RWPE1 (cell line): ENCODE measurements at places on chromosomes 11 and 22.

DNA sequence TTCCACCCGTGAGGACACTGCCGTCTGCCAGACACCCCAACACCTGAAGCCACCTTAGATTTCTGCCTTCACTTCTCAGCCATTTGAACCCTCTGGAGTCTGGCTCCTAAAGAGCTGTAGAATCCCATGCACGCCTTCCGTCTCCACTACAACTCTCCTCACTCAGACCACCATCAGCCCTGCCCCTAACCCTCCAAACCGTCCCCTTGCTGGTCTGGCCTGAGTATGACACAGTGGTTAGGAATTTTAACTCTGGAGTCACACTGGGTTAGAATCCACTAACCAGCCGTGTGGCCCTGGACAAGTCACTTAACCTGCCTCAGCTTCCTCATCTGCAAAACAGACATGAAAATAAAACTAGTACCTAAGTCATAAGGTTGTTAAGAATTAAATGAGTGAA is 3.0 kb downstream of the CNIH2 start:
- DNase-seq = no peak

- no peak for DNase-seq
Observed at GRCh38 chr11:87391496-87391895, 353.8 kb downstream of the TMEM135 start.

GRCh38 chr11:15779518-15779917 is 576.8 kb downstream of the SOX6 start:
- DNase-seq = no peak

- DNase-seq = no peak
Observed at GRCh38 chr22:18085188-18085587, 7.4 kb downstream of the PEX26 start.

DNA sequence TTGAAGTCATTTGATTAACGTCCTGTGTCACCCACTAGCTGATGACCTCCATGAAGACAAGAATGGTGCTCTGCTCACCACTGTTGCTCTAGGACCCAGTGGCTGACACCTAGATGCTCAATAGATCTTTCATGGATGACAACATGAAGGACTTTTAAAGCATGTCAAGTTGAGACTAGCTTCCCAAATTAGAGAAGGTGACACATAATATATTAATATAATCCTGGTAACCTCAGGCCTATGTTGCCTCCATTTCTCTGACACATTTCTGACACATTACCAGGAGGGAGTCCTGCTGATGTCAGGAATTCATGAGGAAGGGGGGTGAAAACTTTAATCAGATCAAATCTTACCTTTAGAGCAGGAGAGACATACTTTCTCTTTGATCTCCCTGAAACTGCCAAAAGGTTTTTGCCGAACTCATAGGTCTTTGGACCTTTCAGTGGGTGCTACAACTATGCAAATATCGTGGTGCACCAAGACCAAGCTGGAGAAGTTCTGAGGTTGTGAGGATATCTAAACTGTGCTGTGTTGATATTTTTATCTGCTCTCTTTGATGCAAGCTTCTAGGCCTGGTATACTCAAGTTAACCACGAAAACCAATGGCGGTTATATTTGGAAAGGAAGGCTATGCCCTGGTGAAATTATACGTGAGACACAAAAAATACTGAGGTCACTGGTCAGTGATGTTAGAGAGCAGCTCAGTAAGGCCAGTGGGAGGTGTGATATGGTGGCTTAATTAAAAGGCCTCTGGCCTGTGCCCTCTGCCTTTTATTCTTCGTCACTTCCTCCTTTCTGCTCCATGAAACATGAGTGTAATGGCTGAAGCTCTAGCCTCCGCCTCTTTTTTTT is 13.2 kb upstream of the AMPD3 start:
- no peak for DNase-seq

DNA sequence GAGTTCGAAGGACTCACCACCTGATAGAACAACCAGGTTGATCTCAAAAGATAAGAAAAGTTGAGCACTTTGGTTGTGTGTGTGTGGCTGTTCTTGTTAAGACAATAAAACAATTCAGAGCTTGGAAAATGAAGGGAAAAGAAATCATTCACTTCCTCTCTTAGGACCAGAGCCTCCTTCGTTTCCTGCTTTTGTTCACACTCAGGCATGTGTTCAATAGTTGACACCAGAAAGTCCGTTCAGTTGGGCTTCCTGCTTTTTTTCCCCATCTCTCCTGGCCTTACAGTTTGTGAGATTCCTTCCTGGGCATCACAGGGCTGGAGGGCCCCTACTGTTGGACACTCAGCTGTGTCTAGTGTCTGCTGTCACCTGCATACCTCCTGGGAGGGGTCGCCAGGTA is 48.0 kb downstream of the TSPAN18 start:
- DNase-seq = no peak

DNA sequence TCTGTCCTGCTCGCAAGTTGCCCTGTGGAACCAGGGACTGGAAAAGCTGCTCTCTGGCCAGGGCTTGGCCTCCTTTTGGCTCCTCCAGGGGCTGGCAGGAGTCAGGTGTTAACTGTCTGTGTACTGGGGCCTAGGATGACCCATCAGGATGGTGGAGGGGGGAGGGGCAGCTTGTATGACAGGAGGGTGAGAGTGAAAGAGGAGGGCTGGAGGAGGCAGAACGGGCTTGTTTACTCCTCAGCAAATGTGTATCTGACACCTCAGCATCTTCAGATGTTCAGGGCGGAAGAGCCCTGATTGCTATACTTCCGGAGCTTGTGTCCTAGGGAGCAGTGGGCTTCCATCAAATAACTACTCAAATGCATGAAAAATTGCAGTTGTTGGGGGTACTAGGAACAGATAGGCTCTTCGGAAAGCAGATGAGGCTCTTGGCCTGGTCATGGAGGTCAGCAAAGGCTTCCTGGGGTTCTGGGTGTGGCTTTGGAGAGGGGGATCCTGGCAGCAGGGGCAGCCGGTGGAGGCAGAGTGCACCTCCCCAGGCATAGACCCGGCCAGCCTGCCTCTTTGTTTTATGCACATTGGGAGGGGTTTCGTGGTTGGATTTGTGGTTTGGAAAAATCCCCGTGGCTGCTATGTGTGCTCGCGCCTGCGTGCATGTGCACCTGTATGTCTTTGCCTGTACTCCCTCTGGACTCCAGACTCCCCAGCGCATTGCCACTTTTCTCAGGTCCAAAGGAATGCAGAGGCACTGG is 31.2 kb downstream of the CD82 start:
- DNase-seq = no peak

DNA sequence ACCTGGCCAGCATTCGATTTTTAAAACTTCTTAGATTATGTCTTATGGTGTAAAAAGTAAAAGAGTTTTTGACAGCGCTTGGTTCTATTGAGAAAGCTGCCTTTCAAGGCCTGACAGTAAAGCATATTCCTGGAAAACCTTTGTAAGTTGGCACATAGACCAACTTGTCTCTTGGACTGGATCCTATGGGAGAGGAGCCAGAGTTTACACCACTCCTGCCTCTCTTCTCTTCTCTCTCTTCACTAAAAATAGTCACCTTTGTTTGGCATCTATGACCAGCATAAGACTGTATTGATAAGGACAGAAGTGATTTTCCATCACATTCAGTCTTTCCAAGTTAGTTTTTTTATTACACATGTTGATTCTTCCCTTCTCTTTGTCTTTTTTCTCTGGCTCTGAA is 33.7 kb downstream of the CSRP3 start:
- DNase-seq = no peak

GRCh38 chr11:109752212-109752825 is 330.3 kb downstream of the C11orf87 start:
- no peak for DNase-seq

DNA sequence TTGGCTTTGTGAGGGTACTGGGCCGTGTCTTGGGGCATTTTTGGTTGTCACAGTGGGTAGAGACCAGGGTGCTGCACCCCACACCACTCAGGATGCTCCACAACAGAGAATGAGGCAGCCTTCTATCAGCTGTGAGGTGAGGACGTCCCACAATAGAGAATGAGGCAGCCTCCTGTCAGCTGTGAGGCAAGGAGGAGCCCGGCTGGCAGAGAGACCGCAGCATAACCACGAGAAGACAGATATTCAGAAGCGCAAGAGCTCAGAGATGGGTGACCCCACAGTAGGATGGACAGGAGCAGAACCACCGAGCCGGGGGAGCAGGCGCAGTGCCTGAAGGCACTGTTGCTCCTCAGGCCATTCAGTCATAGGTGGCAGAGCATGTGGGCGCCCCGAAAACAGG is 47.6 kb downstream of the AP2A2 start:
- no peak for DNase-seq

- DNase-seq = no peak
Observed at GRCh38 chr11:69909561-69910518, 90.6 kb upstream of the FGF3 start.

- DNase-seq = no peak
Observed at GRCh38 chr11:109184376-109184775, 237.6 kb upstream of the C11orf87 start.

DNA sequence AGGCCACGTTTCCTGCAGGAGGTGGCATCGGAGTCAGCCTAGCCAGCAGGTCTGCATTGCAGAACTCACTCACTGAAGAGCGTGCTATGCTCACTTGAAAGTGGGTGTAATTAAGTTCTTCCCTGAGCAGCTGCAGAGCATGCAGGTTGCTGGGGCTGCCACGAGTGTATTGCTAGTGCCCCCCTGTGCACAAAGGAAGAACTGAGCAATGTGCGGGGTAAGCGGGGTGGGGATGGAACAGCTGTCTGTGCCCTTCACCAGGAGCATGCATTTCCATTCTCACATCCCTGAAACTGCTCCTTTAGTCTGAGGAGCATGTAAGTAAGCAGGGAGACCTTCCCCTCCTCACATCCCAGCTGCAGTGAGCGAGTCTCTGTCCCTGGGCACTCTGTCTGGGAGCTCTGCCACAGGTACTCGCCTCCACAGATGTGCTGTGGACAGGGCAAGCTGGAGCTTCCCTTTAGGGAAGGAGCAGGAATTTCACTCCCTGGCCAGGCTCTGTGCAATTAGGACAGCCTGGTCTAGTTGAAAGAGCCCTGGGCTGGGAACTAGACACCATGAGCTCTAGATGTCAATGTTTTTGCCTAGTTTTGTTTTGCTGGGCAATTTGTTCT is 1031.8 kb downstream of the NTM start:
- peak; percentile 8 for DNase-seq

DNA sequence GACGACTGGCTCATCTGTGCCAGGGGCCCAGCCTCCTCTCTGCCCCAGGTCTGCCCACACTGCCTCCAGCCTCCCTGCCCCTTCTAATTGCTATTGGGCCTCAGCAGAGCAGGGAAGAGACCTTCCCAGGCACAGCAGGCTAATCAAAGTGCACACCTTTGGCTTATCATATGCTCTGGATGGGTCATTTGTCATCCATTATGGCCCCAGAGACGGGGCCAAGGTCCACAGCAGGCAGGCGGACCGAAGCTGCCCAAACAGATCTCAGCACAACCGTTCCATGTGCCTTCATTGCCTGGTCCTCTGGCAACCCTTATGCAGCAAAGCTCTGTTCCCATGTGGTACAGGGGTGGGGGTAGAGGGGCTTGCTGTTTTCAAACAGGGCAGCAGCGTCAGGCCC is 66.6 kb downstream of the TP53I11 start:
- DNase-seq = no peak

DNA sequence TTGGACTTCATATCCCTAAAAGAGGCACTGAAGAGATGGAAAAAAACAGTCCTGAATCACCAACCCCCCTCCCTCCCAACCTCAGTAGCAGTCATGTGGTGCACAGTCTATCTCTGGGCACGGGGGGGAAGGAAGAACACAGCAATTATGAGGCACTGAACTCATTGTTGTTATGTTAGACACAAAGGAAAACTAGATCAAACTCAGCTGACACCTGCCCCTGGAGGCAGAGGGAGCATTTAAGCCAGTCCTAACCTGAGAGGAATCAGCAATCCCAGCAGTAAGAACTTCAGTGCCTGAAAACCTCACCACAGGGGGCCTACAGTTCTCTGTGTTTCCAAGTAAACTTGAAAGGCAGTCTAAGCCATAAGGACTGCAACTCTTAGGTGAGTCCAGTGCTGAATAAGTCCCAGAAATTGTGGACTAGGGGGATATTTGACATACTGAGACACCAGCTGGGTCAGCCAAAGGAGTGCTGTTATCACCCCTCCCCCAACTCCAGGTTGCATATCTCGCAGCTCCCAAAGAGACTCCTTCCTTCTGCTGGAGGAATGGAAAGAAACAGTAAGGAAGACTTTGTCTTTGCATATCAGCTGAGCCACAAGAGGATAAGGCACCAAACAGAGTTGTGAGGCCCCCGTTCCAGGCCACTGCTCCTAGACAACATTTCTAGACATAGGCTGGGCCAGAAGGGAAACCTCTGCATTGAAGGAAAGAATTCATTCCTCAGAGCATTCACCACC is 72.5 kb downstream of the GLYATL1 start:
- no peak for DNase-seq

DNA sequence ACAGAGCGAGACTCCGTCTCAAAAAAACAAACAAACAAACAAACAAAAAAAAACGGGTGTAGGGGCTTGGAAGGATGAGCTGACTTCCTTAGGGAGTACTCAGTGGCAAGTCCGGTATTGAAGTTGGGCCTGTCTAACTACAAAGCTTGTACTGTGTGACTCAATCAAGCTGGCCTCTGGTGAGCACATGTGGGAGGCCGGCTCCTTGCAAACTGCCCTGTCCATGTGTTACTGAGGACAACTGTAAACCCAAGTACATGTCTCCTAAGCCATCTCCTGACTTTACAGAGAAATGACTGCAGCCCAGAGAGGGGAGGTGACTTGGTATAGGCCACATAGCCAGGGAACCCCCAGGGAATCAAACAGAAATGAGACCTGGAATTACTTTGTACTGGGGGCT is 11.6 kb downstream of the RIBC2 start:
- DNase-seq = no peak

- DNase-seq = no peak
Observed at GRCh38 chr11:127632976-127633680, 632.6 kb upstream of the KIRREL3 start.

- no peak for DNase-seq
Observed at GRCh38 chr22:36386351-36386899, 1.3 kb downstream of the MYH9 start.
